ENCODE measurements at places on chromosomes 13 and 19.

DNA sequence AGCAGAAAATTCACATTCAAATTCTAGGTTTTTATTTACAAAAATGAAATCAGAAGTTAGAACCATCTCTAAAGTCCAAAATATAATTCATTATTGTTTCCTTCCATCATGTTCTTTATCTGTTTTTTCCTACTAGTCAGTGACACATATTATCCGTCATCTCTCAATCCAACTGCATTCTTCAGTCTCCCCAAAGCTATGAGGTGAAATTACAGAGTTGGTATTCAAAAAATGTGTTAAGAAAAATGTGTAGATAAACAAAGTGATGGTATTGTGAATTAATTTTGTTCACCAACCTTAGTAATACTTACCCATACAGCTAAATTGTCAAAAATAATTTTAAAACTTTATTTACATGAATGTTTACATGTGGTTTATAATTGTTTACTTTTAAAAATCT is 448.7 kb upstream of the MIR17HG start:
- DNase-seq = no peak

DNA sequence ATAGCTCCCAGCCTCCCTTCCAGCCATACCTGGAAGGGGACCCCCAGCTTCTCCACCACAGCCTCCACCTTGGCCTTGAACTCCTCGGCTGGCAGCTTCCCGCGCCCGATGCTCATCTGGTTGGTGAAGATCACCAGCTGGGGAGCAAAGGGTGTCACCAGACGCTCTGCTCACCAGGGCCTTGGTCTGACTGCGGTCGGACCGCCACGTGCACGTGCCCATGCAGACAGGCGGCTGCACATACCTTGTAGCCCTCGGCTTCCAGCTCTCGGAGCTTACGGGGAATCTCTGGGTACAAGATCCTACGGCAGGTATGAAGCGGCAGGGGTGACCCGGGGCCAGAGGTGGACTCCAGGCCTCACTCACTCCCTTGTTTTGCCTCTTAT is 3.4 kb downstream of the PNKP start:
- no peak for DNase-seq

- no peak for DNase-seq
Measured at GRCh38 chr19:15448044-15448777, 1.5 kb downstream of the WIZ start.

DNA sequence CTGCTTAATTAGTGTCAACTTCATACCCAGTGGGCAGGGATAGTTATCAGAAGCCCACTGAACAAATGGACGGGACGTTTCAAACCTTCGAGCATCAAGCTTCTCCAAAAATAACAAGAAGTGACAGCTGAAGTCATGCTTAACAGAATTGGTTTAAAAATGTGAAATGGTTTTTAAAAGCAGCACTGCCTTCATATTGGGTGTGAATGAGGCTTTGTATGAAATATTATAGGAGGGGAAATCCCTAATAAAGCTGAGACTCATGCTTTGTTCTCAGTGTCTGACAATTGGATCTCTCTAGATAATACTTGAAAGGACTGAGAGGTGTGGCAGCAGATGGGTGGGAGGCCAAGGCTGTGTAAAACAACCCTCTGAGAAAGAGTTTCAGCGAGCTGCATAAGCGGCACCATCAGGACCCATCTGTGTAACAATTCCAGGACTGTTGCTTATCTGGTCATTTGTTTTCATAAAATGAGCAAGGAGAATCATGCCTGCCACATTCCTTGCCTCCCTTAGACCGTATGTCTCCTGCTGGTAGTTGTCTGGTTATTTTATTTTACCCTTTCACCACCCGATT is 667.7 kb downstream of the DIAPH3 start:
- no peak for DNase-seq

- DNase-seq = no peak
Measured at GRCh38 chr13:46544811-46545210, 8.2 kb upstream of the LRCH1 start.

DNA sequence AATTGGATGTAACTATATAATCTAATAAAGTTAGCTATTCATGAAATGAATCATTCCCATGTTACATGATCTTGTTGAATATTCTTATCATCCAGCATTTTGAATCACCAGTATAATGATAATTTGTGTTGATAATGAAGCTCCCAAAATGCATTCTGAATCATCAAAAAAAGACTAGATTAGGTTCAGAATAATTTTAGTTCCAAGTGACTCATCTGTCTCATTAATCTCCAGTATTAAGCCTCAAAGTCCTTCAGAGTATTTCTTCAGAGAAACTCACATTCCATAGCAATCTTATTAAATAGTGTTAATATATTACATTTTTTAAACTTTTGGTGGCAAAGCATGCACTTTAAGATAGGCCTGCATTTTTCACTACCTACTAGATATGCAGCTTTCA is 207.5 kb downstream of the SLITRK5 start:
- DNase-seq = no peak

- no peak for DNase-seq
Measured at GRCh38 chr19:38660724-38661123, 13.3 kb downstream of the ACTN4 start.

DNA sequence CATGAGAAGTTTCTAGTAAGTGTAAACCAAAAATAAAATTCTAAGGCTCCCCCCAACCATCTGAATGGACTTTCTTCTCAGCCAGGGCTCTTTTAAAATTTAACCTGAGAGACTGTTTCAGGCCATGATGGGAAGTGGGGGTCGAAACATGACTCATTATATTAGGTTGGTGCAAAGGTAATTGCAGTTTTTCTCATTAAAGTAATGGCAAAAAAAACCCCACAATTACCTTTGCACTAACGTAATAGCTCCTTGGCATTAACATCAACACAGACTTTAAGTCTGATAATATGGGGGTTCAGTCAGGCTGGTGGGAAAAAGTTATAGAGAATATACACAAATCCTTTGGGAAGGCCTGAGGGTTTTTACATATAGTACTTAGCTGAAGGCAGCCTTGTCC is 9.4 kb upstream of the SPART start:
- DNase-seq = no peak

Data from hepatic stellate cell (primary cell).